ENCODE measurements at places on chromosomes 1 and 21.

GRCh38 chr1:152096931-152097330 is 8.1 kb upstream of the TCHHL1 start:
- no peak for DNase-seq

DNA sequence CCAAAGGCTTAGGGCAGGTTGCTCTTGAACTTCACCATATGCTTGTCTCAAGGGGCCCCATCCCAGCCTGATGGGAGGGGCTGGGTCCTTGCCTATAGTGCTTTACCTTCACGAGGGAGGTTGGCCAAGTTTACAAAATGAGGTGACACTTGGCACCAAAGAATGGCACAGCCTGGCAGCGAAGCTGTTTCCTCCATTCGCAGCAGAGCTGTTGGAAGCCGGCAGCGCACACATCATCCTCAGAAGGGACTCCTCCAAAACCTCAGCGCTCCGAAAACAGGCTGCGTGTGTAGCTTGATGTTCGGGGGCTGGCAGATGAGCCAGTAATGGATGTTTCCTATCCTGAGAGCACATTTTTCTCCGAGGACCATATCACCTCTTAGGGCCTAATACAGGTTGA is 116.8 kb downstream of the KAZN start:
- DNase-seq = no peak

DNA sequence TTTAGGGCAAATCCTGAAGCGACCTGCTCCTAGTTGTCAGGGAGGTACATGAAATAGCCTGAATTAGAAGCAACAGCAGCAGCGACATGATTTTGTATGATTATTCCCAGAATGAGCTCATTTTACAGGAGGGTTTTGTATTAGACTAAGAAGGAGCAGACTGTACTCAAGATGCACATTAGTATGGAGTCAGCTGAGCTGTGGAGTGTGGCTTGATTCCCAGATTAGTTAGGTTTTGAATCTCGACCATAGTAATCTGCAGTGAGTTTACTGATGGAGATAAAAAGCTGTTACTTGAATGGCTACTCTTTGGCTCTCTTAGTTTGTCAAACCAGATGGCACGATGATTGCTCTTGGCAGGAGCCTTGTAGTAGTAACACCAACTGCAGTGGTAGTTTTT is 143.1 kb downstream of the PHTF1 start:
- no peak for DNase-seq

DNA sequence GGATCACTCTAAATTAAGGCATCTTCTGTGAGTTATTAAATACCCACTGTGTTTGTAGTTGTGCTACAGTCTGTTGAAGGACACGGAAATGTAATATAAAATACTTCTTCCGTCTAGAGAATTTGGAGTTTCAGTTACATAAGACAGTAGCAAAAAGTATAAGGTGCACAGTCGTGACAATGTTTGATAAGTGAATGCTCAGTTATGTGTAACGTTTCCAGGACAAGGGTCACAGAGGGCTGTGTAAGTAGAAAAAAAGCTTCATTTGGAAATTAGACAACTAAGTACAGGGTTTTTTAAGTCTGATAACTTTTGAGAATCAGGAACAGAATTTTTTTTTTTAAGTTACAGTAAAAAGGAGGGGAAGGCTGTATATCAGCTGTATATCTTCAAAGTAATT is 27.5 kb downstream of the SRSF11 start:
- DNase-seq = no peak

- DNase-seq = no peak
Observed at GRCh38 chr1:25804244-25804963, 4.4 kb downstream of the SELENON start.

Measured in CD4-positive, alpha-beta T cell treated with Interleukin-10 for 1 hour (primary cell).